ENCODE measurements at places on chromosomes 11 and 22.

GRCh38 chr11:67642173-67643120 is 2.9 kb upstream of the TBX10 start:
- no peak for DNase-seq

DNA sequence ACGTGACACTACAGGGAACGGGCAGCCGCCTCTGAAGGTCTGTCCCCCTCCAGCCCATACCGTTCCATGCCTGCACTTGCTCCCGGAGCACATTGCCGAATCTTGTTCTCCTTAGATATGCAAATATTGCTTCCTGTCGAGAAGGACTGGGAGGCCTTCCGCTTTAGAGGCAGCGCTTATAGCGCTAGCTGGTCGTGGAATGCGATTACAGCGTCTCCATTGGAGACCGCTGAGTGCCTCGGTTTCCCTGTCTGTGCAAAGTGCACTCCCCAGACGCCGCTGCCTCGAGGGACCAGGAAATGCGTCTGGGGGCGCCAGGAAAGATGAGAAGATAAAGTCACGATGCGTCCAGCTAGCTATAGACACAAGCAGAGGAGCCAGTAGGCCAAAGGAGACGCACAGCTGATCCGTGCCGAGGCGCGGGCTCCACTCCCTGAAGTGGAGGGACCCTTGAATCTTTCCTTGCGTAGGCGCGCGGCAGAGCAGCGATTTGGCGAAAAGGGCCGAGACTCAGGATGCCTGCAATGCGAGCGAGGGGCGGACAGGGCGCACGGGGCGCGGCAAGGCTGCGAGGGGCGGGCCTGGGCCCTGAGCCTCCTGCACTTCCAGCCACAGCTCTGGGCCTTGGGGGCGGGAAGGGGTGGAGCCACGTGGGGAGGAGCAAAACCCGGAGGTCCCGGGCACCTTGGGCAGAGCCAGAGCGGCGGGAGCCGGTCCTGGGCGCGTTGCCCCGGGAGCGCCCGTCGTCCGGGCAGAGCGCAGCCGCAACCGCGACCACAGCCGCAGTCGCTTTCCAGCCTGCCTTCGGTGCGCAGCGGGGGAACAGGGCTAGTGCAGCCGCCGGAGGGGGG is at the start of gene RASSF10:
Gene RASSF10 (plus strand): TSS at position 692 of the 851 bp plus-strand sequence. CDS start 261 bp downstream, outside the sequence.
- DNase-seq: no peak

GRCh38 chr22:24483976-24484545 is 11.1 kb upstream of the UPB1 start:
- DNase-seq: no peak

- DNase-seq: no peak
These were observed 17.0 kb downstream of the CDKN1C start for GRCh38 chr11:2868506-2869133.

- DNase-seq: no peak
These were observed 59.6 kb upstream of the PPARA start for GRCh38 chr22:46090631-46091201.

GRCh38 chr22:35938226-35938625 is 90.4 kb downstream of the RBFOX2 start:
- DNase-seq: no peak

- DNase-seq: no peak
These were observed 97.7 kb upstream of the TP53I11 start for GRCh38 chr11:45048313-45048841.

GRCh38 chr11:114326151-114326550 is 30.0 kb downstream of the NNMT start:
- no peak for DNase-seq

DNA sequence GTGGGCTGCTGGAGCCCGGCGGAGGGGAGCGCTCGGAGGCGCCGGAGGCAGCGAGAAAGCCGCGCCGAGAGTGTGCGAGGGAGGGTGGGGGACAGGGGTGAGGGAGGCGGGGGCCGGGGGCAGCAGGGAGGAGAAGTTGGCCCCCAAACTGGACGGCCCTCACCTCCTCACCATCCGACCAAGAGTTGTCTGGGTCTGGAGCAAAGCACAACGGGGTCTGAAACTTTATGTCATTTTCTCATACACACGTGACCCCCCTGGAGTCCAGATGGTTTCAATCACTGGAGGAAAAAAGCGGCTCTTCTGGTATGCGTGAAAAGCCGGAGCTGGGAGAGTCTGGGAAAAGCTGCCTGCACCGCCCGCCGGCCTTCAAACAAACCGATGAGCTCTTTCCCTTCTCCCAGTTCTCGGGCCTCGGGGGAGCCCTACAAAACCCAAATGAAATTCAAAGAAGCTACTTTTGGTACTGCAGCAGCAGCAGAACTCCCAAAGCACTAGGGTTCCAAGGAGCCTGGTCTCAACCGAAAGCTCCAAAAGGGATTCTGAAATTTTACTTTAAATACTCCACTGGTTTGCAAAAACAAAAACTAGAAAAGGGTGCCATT is 39.7 kb upstream of the AKIP1 start:
- peak; percentile 46 for DNase-seq

DNA sequence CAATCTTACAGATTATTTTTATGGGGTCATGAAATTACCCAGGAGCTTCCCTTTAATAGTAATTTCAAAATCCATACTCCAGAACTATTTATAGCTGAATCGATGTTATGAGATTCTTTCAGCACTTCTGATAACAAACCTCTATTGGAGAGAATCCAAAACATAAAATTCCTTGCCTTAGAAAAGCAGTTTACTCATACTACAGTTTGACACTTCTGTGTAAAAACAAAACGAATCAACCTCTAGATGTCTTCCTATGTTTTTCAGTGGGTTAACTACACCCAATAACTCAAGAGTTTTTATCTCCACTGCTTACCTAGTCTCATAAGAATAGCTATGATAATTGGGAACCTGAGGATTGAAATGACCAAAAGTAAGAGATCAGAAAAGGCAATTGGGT is 35.6 kb downstream of the KIF18A start:
- DNase-seq: no peak

GRCh38 chr11:102147015-102147414 is 36.8 kb downstream of the YAP1 start:
- no peak for DNase-seq

DNA sequence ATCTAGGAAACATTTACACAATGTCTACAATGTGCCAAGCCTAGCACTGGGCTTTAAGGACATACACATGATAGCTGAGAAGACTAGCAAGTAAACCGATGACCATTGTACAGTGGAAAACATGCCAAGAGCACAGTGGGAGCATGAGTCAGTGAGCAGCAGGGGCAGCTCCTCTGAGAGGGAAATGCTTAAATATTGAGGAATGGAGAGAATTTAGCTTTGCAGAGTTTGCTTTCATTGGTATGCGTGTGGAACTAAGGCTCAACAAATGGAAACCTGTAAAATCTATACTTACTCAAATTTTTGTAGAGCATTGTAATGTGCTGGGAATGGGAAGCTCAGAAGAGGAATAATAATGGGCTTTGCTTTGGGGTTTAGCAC is 282.3 kb downstream of the ST3GAL4 start:
- DNase-seq: no peak

GRCh38 chr11:12853652-12854296 is 155.3 kb upstream of the RASSF10 start:
- DNase-seq: peak; percentile 71

GRCh38 chr22:47041271-47042115 is 279.0 kb downstream of the TBC1D22A start:
- DNase-seq: no peak

GRCh38 chr11:8796941-8797340 is 114.0 kb upstream of the AKIP1 start:
- DNase-seq: no peak

DNA sequence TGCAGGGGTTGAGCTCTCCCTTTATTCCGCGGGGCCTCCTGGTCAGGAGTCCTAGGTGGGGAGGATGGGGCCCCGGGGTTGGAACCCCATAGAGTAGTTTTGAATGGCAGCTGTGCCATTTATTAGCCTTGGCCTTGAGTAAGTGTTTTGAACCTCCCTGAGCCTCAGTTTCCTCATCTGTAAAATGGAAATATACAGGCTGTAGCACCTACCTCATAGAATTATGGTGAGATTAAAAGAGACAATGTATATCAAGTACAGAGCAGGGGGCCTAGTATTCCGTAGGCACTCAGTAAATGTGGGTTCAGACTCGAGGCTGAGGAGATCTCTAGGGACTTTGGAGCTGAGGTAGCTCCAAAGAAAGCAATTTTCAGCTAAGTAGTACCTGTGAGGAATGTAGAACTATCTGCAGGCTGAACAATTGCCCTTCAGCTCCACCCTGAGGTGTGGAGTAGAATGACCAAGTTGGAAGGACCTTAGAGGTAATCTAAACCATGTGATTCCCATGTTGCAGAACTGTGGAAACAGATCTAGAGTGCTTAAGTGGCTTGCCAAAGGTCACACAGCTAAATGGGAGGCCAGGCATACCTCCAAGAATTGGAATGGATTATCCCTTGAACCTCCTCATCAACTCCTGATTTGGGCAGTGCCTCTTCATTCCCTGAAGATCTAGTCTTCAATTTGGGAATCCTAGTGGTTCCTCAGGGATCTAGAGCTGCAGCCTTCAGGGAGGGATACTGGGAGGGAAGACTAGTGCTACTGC is 682 bp downstream of the PGAP2 start:
- peak; percentile 68 for DNase-seq

- DNase-seq: no peak
These were observed 45.3 kb upstream of the CD5 start for GRCh38 chr11:61056981-61057380.

GRCh38 chr11:56923116-56923515 is 65.6 kb upstream of the OR5AK2 start:
- no peak for DNase-seq

- DNase-seq: no peak
These were observed 2.6 kb upstream of the SHISA8 start for GRCh38 chr22:41917375-41917902.

GRCh38 chr11:60810569-60810968 is 25.4 kb downstream of the MS4A10 start:
- no peak for DNase-seq

GRCh38 chr11:63884196-63884932 is 32.6 kb downstream of the RCOR2 start:
- DNase-seq: no peak

GRCh38 chr11:115222863-115223530 is 281.2 kb downstream of the CADM1 start:
- DNase-seq: no peak

DNA sequence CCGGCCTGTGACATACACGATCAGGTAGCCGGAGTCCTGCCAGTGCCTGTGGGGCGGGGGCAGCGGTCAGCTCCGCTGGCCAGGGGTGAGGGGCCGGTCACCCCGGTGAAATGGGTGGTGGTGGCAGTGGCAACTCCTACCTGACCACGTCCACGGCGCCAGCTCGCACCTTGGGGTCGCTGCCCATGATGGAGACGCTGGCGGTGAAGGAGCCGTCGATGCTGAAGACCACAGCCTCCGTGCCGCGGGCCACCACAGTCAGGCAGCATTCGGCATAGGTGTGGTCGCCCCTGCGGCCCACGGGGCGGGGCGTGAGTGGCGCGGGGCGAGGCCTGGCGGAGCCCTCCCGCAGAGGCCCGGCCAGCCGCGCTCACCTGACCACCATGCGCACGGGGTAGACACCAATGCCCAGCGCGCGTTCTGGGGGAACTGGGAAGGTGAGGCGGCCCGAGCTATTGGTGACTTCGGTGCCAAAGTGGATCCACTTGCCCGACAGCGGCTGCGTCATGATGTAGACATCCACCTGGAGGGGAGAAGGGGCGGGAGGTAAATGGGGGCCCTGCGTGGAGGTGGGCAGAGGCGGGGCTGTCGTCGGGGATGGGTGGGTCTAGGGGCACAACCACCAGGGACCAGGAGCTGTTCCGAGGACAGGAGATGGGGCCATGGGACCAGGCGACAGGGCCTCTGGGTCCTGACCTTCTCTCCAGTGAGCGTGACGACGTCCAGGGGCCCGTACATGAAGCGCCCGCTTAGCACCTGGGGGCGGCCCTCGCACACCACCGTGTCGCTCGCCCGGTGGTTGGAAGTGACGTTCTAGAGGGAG is 10.9 kb downstream of the AIP start:
- DNase-seq: no peak

DNA sequence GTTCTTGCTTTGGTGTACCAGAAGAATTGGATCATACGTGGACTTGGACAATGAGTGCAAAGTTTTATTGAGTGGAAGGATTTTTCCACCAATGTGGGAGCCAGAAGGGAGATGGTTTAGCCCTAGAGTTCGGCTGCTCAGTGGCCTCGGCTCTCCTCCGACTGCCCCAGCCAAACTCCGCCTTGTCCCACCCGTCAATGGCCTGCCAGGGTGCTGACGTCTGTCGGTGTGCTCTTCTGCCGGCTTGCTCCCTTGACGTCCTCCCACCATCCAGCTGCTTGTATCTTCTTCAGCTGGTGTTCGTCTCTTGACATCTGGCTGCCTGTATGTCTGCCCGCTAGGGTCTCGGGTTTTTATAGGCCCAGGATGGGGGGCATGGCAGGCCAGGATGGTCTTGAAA is 154.8 kb downstream of the APOL5 start:
- DNase-seq: no peak

DNA sequence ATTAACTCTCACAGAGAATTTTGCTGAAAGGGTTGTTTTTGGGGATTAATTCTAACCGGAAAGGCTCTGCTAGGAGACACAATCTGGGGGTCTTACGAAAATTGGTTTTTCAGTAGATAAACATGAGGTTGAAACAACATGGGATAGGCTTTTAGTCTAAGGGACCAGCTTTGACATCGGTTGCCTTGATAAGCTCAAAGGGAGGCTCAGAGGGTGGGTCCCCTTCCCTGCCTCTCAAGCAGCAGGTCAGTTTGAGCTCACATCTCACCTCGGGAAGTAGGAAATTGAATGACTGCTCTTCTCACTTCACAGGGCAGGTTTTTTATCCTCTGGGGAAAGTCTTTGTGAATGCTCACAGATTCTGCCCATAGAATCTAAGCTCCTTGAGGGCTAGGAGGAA is 70.2 kb upstream of the KIRREL3 start:
- no peak for DNase-seq

- DNase-seq: peak; percentile 18
These were observed 505.4 kb downstream of the BRD1 start for GRCh38 chr22:49322231-49322630.

DNA sequence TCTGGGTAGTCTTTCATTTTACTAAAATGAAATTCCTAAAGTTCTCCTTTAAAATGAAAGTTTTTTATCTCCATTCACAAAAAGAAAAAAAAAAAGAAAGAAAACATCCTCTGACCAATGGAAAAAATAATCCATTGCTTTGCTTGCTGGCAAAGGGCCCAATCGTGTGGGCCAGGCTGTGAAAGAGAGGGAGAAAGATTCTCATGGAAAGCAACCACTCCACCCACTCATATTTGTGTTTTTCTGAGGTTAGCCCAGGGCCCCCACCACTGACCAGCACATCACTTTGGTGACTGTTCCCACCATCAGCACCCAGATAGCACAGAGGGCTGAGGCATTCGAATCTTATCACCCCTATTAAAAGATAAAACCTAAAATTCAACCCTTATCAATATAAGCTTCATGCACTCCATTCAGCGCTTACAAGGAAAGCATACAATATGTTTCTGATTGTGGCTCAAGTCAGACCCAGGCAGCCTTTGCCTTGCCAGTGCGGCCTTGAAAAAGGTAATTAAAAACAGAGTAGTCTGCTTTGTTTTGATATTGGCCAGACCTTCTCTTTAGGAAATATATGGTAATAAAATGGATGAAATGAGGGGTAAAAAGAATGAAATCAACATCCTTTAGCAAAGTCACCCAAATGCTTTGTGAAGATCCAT is 192.8 kb downstream of the ETS1 start:
- DNase-seq: no peak
